Hepatic stellate cell (primary cell): ENCODE measurements at places on chromosomes 11 and 22.

- DNase-seq, result no peak
Measured at GRCh38 chr11:120135838-120136237, 2.1 kb downstream of the TRIM29 start.

DNA sequence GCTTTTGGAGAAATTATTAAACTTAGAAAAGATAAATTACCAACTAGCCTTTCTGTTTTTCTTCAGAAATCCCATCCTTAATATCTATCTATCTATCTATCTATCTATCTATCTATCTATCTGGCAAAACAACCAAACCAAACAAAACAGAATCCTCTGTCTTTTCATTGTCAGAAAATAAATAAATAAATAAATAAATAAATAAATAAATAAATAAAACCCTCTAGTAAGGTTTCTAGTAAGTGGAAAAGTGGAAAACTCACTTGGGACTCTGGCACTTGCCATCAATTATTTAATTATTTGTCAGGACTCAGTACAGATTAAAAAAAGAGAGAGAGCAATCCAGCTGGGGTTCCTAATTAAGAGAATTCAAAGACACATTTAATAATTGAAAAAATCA lies 556.2 kb upstream of the CHORDC1 start:
- no peak for DNase-seq

DNA sequence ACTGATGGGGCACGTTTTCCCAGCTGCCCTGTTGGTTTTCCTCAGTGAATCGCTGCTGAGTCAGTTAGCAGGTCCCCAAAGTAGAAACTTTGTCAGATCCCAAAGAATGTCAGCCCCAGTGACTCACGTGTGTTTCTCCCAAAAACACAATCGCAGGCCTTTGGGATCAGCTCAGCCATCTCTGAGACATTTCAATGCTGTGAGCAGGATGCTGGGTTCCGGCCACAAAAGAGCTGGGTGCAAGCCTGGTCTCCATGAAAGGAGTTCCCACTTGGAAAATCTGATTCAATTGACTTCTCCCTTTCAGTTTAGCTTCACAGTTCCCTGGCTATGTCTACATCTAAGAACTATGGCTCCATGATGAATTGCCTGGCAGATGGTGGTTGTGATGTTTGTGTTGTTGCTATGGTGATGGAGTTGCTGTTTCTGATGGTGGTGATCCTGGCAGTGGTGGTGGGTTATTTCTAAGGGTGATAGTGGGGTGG lies 28.0 kb downstream of the MYEOV start:
- DNase-seq, result peak; percentile 96

DNA sequence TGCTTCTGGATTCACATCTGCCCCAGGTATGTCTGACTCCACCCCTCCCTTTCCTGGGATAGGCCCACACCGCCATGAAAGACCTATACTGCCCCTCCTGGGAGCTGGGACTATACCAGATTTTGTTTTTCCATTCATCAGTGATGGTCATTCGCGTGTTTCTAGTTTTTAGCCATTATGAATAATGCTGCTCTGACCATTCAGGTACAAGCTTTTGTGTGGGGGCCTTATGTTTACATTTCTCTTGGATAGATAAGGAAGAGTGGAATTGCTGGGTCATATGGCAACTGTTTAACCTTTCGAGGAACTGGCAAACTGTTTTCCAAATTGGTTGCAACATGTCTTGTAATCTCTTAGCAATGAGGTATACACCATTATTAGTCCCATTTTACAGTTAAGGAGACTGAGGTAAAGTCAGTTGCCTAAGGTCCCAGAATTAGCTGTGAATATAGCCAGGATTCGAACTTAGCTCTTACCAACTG lies 1.2 kb upstream of the TBC1D10A start:
- no peak for DNase-seq

DNA sequence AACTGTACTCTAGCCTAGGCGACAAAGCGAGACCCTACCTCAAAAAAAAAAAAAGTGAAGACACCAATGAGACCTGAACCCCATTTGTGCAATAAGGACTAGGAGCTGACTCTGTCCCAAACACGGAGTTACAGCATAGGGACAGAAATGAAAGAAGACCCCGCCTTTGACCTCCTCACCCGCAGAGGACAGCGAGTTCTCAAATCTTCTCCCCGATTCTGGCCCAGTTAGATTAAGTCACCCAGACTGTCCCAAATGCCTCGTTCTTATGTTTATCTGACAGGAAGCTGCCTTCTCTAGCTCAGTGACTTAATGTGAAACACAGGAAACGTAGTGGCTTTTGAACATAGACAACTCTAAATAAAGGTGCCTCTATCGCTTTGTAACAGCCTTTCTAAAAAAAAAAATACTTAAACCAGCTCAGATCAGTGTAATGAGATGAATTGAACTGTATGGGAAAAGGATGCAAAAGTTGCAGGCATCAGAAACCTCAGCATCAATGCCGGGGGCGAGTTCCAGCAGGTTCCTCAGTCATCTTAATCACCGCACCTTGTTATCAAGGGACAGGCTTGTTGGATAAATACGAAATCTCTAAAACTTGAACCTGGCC lies 10.6 kb downstream of the MYH9 start:
- DNase-seq, result no peak

GRCh38 chr22:32555581-32555980 lies 81.0 kb downstream of the FBXO7 start:
- no peak for DNase-seq

DNA sequence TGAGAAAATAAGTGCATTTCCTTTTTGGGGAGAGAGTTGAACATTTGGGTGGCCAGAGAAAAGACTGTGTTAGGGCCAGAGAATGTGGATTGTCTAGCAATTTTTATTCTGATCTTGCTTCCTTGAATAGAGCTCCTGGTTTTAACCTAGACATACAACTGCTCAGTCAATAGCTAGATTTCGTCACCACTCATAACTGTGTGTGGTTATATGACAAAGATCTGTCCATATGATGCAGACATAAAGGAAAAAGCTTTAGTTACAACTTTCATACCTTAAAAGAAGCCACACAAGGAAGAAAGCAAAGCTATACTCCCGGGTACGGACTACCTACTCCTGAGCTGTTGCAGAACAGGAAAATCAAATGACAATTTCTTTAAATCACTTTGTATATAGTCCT lies 37.2 kb downstream of the MS4A6A start:
- DNase-seq, result no peak

DNA sequence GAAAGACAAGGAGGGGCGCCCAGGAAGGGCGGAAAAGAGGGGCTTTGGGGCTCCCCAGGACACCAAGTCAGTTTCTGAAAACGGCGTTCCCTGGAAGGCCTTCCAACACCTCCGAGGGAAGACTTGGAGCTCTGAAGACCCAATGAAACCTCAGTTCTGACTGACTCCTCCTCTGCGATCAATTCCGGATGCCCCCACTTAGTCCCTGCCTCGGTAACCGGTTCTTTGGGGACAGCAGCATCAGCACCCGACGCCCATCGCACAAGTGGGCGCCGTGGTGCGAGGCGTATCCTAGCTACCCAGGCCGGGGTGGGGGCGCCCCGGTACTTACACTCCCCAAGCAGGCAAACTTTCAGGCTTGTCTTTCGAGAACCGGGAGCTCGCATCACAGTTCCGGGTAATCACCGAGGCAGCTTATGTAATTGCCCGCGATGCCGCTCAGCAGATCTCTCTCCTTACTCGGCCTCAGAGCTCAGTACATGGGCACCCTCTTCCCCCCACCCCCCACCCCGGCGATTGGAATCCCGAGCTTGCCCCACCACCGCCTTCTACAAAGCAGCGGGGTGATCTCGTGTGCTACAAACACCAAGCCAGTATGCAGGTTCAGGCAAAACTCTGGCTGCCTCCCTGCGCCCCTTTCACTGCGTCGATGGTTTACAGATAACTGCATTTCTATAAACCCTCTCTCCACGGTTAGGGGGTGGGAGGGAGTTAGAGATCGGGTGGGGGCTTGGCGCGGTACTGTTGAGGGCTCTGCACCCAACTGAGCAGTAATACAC lies 2.0 kb downstream of the TENM4 start:
- peak; percentile 24 for DNase-seq

- no peak for DNase-seq
Measured at GRCh38 chr11:73001615-73002014, 140.5 kb downstream of the FCHSD2 start.

- no peak for DNase-seq
Measured at GRCh38 chr11:71227058-71227659, 25.2 kb downstream of the SHANK2 start.

GRCh38 chr11:65501472-65502273 lies 2.8 kb downstream of the MALAT1 start:
- DNase-seq, result no peak

DNA sequence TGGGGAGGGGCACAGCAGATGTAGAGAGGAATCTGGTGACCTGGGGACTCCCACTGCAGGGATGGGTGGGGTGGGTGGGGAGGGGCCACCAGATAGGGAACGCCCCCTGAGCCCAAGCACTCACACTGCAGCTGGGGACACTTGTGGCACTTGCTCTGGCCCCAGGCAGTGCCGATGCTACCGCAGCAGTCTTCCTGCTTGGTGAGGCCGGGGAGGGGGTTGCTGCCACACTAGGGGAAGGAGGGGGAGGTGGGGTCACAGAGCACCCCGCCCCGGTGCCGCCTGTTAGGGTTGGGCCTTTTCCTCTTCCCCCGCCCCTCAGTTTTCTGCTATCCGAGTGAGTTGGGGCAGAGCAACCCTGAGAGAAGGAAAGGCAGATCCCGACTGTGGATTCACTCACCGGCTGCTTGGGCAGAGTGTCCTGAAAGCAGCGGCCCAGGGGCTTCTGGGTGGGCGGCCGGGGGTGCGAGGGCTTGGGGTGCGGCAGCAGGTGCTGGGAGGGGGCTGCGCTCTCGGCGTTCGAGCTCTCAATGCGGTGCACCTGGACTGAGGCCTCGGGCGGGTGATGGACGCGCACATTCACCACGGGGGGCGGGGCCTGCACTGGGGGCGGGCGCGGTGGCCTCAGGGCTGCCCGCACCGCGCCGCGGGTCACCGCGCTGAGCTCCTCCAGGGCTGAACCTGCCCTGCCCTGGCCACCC lies 4.7 kb downstream of the LTBP3 start:
- no peak for DNase-seq

DNA sequence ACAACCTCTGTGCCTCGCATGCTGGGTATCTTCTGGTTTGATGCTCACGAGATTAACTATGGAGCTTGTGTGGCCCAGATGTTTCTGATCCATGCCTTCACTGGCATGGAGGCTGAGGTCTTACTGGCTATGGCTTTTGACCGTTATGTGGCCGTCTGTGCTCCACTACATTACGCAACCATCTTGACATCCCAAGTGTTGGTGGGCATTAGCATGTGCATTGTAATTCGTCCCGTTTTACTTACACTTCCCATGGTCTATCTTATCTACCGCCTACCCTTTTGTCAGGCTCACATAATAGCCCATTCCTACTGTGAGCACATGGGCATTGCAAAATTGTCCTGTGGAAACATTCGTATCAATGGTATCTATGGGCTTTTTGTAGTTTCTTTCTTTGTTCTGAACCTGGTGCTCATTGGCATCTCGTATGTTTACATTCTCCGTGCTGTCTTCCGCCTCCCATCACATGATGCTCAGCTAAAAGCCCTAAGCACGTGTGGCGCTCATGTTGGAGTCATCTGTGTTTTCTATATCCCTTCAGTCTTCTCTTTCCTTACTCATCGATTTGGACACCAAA lies 516 bp downstream of the OR52J3 start:
- no peak for DNase-seq
